ENCODE measurements at places on chromosomes 2 and 18.

- peak; percentile 76 for DNase-seq
Observed at GRCh38 chr2:96537734-96538486, 1.4 kb downstream of the ARID5A start.

DNA sequence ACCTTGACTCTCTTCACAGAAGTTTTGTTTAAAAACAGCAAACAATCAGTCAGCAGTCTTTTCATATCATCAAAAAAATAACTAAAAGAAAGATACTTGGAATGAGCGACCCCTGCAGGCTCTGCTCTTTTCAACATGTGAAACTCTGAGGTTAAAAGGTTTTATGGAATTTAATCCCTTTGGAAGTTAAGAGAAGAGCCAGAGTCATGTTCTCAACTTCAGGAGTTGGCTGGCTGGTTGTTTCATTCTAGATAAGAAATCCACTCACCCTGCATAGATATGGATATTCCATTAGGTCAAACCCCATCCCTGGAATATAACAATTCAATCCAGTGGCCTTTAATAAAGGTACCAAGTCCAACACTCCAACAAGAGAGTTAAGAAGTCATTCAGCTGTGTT, 115.6 kb upstream of the RMDN2 start:
- peak; percentile 72 for DNase-seq

- DNase-seq = no peak
Observed at GRCh38 chr2:15313657-15314056, 247.5 kb downstream of the NBAS start.

GRCh38 chr2:42844901-42845821, 52.8 kb upstream of the HAAO start:
- peak; percentile 38 for DNase-seq

DNA sequence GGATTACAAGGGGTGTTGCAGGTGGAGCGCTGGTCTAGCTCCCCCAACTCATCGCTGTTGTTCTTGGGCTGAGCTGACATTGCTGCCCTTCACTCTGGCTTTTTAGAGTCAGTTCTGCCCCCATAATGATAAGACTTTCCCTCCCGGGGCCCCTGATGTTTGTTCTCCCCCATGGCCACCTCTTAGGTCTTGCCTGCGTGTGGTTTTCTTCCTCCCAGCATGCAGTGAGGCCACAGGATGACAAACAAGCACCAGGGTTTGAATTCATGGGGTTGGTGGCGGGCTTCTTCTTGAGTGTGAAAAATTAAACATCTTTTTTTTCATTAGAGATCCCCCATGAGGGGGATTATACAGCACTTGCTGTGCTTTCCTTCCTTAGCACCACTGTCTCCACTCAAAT, 74.1 kb downstream of the CTAGE1 start:
- peak; percentile 35 for DNase-seq

- no peak for DNase-seq
Observed at GRCh38 chr2:173720306-173720705, 244.9 kb downstream of the SP3 start.

- DNase-seq = no peak
Observed at GRCh38 chr18:48695671-48696070, 156.8 kb downstream of the CTIF start.

DNA sequence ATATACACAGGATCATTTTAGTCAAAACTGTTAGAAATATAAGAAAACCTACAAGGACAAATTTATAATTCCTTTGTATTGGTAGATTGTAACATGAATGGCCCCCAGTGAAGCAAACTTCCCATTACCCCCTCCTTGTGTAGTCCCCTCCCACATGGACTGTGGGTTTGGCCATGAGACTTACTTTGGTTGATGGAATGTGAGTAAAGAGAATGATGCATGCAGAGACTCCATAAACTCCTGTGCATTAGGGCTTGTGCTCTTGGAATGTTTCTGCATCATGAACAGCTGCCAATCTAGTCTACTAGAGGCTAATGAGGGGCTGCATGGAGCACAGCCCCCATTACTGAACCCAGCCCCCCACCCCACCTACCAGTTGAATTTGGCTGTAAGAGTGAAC, 8.3 kb upstream of the TGFA start:
- DNase-seq = no peak

- peak; percentile 77 for DNase-seq
Observed at GRCh38 chr2:170974304-170974993, 45.4 kb downstream of the GORASP2 start.

DNA sequence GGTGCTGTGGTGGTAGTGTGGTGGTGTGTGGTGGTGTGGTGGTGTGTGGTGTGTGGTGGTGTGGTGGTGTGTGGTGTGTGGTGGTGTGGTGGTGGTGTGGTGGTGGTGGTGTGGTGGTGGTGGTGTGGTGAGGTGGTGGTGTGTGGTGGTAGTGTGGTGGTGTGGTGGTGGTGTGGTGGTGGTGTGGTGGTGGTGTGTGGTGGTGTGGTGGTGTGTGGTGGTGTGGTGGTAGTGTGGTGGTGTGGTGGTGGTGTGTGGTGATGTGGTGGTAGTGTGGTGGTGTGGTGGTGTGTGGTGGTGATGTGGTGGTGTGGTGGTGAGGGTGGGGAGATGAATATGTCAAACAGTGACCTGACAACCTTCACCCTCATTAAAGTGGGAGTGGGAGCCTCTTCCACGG, 55.6 kb upstream of the DLGAP1 start:
- peak; percentile 49 for DNase-seq

GRCh38 chr2:172147944-172148650, 45.4 kb upstream of the DLX2 start:
- no peak for DNase-seq

- DNase-seq = no peak
Observed at GRCh38 chr2:112685271-112685884, 35.4 kb upstream of the NT5DC4 start.

- DNase-seq = no peak
Observed at GRCh38 chr2:30480703-30481322, 33.8 kb downstream of the LCLAT1 start.

- DNase-seq = no peak
Observed at GRCh38 chr2:228938629-228939028, 332.5 kb downstream of the PID1 start.

DNA sequence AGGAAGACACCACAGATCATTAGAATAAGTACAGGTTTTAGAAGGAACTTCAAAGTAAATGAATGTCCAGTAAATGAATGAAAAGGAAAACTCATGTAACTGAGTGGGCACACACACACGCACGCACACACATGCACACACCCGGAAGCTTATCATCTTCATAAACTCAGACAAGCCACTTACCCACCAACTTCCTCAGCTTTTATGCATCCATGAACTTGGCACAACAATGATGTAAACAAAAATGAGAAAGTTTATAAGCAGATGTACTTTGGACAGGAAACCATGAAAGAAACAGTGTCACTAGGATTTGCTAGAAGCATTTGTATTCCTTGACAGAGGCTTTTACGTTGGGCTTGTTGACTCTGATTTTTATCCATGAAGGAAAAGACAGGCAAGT, 23.2 kb downstream of the RNF152 start:
- no peak for DNase-seq

DNA sequence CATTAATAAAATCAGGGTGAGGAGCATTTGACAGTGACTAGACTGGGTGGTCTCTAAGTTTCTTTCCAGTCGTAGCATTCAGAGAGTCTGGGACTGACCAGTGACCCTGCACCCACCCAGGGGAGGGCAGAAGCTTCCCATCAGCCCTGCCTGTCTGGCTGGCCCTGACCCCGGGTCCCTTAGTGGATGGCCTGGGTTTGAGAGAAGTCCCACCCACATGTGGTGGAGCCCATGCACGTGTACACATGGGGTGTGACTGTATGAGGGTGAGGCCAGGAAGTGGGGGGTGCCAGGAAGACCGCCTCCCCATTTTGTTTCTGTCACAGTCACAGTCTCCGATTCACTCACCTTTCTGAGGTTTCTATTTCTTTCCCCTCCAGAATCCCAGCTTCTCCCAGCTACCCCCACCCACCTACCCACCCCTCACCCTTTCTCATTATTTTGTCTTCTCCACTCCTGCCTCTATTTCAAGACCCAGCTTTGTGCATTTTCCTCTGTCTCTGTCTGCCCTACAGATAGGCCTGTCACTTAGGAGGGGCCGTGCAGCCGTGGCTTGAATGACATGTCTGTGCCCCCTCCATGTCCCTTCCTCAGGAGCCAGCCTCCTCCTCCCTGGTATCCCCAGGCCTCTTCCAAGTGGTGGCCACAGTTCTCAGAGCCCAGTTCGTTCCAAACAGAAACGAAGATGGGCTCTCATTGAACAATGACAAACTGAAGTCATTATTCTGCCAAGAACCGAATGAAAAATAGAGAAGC, 13.6 kb downstream of the CIB4 start:
- peak; percentile 32 for DNase-seq

DNA sequence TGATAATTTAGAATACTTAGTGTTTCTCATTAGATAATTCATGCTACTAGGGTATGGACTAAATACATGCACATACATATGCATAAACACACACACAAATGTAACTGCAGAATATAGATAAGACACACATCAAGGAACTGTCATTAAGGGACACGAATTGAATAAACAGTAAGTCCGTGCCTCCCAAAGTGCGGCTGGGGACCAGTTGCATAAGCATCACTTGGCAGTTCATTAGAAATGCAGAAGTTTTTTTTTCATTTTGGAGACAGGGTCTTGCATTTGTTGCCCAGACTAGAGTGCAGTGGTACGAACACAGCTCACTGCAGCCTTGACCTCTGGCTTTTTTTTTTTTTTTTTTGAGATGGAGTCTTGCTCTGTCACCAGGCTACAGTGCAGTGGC, 130.0 kb upstream of the CCDC195 start:
- DNase-seq = no peak

DNA sequence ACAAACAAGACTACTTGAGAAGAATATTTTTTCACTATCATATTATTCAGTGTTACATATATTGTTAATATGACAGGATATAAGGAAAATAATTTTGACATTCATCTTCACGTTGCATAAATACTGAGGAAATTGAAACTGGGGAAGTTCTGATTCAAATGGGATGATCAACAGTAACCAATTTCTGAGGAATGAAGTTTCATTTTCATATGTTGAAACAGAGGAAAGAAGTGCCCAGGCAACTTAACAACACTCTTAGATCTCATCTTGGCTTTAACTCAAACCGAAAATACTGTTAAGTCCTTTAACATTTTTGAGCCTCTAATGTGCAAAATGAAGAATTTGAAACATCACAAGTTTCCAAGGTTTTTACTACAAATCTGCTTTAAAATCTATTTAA, 612.2 kb upstream of the VRK2 start:
- DNase-seq = no peak

GRCh38 chr2:101843471-101843870, 146.0 kb downstream of the MAP4K4 start:
- no peak for DNase-seq

- DNase-seq = peak; percentile 61
Observed at GRCh38 chr2:177691177-177691576, 298.6 kb downstream of the AGPS start.

GRCh38 chr2:56898986-56899385, 715.2 kb downstream of the CCDC85A start:
- no peak for DNase-seq

DNA sequence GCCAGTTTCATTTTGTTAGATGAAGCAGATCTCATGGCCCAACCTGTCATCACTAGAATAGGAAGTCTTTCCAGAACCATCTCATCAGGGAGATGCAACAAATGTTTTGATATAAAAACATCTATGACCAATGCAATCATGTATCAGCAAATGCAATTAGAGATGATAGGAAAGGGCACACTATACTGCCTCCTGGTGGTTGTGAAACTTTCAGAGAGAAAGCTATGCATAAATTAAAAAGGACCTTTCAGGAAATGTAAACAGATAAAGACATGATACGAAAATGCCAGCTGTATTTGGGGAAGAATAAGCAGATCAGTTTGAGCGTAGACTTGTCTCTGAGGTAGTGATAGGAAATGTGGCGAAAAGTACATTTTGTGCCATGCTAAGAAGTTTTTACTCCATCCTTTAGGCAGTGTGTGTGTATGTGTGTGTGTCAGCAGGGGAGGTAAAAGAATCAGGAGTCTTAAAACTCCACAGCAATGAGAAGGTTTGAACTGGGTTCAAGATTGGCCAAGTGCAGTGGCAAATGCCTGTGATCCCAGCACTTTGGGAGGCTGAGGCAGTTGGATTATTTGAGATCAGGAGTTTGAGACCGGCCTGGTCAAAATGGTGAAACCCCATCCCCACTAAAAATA, 479.3 kb downstream of the CPS1 start:
- no peak for DNase-seq

GRCh38 chr2:102256276-102256675, 55.1 kb upstream of the IL1RL1 start:
- DNase-seq = no peak

- DNase-seq = no peak
Observed at GRCh38 chr2:18170642-18171041, 292.2 kb downstream of the KCNS3 start.

GRCh38 chr18:51941999-51942398, 398.0 kb upstream of the DCC start:
- no peak for DNase-seq

- peak; percentile 46 for DNase-seq
Observed at GRCh38 chr2:86413296-86414094, 27.7 kb upstream of the KDM3A start.

DNA sequence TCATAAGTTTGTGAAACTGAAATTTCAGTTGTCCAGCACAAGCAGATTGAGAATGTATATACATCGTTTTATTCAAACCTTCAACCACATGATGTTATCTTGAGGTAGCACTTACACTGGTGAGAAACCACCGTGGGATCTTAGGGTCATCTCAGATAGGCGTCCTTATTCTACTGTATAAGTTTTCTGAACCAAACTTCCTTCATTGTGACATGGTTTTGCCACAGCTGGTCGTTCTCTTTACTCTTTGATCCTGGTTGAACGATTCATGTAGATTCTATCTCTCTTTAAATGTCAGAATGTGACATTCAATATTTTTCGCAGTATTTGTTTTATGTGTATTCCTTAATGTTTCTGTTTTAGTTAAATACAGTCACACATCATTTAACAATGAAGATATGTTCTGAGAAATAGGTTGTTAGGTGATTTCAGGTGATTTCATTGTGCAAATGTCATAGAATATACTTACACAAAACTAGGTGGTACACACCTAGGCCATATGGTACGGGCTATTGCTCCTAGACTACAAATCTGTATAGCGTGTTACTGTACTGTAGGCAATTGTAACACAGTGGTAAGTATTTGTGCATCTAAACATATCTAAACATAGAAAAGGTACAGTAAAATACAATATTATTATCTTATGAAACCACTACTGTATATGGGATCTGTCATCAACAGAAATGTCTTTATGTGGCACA, 17.9 kb upstream of the ARHGAP25 start:
- DNase-seq = no peak

DNA sequence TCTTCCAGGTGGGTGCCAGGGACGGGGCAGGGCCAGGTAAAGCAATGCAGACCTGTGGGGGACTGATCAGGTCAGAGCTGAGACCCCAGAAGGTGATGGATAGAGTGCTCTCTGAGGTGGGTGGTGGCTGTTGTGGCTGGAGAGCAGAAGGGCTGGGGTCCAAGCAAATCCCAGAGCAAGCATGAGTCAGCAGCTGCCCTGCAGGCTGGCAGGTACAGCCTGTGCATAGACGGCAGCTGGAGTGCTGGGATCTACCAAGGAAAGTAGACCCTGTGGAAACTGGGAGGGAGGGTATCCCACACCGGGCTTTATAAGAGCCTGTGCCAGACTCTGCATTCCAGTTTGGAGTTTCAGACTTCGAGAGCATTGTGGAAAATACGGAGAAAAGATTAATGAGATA, 663 bp downstream of the TRIM54 start:
- peak; percentile 77 for DNase-seq

GRCh38 chr18:34738175-34738894, 28.2 kb downstream of the DTNA start:
- no peak for DNase-seq
